Stimulated activated CD8-positive, alpha-beta memory T cell treated with anti-CD3 and anti-CD28 coated beads, Interleukin-2, amount 100 ng/mL, for 1 hour (primary cell): ENCODE measurements at places on chromosomes 5 and 9.

DNA sequence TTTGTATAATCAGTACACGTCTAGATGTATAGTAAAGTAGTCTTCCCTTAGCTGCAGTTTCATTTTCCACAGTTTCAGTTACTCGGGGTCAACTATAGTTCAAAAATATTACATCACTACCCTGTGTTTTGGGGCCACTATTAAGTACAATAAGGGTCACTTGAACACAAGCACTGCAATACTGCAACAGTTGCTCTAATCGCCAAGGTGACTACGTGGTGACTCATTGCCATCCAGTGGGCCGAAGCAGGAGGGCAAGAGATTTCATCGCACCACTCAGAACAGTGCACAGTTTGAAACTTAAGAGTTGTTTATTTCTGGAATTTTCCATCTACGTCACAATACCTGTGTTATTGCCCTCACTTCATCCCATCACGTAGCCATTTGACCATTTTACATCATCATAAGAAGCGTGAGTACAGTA, at the start of gene ARL14EPL:
Gene ARL14EPL (plus strand): TSS at position 379 of the 424 bp plus-strand sequence. CDS start 18,994 bp downstream, outside the sequence.
- DNase-seq, result no peak

DNA sequence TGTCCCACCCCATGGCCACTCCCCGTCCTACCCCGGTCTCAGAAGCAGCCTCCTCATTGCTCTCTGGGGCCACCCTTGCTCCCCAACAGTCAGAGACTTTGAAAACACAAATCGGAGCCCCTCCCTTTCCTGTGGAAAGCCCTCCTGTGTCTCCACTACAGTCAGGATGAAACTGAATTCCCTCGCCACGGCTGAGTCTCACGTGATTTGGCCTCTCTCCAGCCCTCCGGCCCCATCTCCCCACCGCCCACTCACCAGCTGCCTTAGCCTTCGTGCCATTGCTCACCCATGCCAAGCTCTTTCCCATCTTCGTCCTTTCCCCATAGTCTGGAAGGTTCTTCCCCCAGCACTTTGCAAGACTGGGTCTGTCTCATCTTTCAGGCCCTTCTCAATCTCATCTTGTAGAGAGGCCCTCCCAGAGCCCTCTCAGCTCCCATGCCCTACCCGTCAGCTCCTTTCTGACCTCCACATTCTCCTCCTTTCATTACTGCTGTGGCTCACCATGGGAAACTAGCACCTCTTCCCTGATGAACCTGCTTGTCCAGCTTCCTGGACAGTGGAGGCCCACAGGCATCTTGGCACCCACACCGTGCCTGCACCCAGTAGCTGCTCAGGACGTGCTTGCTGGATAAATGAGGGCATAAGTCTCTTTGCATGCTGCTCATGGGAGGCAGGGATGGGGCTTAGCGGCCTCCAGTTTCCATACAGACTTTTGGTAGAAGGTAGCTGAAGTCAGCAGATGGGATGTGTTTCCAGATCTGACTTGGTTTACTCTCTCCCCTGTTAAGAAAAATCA, 126.4 kb upstream of the COL5A1 start:
- DNase-seq, result no peak

GRCh38 chr5:135877570-135878155, 18.0 kb downstream of the IL9 start:
- no peak for DNase-seq

GRCh38 chr5:136064510-136064909, 35.7 kb downstream of the TGFBI start:
- DNase-seq, result no peak

- no peak for DNase-seq
Measured at GRCh38 chr9:114981063-114981462, 50.7 kb upstream of the TNFSF8 start.

DNA sequence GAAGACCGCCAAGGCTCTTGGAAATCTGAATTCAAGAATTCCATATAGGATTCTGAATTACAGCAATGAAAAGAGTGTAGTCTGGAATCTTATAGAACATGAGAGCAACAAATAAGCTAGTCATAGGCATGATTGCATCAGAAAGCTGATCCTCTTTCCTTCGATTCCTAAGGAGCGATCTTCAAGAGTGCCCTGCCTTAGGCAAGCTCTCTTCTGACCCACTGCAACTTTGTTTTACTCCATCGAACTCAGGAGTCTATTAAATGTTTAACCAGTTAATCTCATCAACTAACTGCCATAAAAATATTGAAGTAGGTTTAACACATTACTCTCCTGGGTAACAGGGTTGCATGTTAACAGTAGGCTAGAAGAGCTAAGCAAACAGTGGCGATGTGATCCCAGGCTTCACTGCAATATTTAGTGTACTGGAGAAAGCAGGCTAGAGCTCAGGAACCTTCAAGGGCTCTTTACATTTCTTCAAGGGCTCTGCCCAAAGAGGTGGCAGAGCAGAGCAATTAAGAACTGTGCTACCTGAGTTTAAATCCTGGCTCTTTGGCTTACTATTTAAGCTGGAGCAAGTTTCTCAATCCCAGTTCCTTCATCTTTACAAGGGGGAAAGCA, 146.3 kb downstream of the RORB start:
- DNase-seq, result no peak

- DNase-seq, result no peak
Measured at GRCh38 chr5:125710745-125711144, 712.5 kb upstream of the GRAMD2B start.
